ENCODE measurements at places on chromosomes 12 and 14.

- no peaks in the 10 kb centered on the region for H3K36me3 ChIP-seq
- H3K27ac ChIP-seq, result no peak overlapping the region
- no peak overlapping the region for H3K4me3 ChIP-seq
These were observed 77.1 kb downstream of the KCNMB4 start for GRCh38 chr12:70443062-70443673.

- no peaks in the 10 kb centered on the region for H3K36me3 ChIP-seq
- no peaks in the 10 kb centered on the region for H3K27me3 ChIP-seq
- no peaks in the 10 kb centered on the region for H3K4me1 ChIP-seq
- DNase-seq, result no peak
These were observed 1058.4 kb downstream of the LRFN5 start for GRCh38 chr14:42665083-42665482.

DNA sequence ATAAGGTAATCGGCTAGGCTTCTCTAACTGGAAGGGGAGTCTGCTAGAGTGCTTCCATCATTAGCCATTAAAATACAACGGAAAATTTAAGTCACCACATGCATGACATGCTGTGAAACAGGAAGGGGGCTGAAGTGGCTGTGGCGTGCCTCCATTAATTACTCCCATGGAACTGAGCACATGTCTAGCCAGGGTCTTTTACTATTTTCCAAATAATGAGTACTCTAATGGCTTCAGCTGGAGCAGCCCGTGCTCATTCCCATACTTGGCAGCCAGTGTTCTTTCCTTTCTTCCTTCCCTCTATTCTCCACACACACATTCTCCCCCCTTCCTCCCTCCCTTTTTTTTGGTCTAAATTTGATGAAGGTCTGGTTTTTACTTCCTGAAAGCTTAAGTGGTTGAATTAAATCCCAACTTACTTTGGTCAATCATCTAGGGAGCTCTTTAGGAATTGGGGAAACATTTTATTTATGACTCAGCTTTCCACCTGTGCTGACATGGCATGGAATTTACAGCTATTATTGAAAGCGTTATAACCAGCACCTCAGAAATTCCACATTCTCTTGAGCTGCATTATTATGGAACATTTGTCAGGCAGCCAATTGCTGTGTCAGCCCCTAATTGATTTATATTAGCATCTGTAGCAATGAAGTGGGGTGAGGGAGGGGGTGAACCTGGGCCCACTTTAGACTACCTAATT lies 72.3 kb downstream of the LRIG3 start:
- no peaks in the 10 kb centered on the region for H3K36me3 ChIP-seq
- no peak overlapping the region for H3K27ac ChIP-seq
- H3K4me3 ChIP-seq, result no peak overlapping the region

GRCh38 chr12:70321191-70321590 lies 44.9 kb upstream of the KCNMB4 start:
- H3K36me3 ChIP-seq, result no peaks in the 10 kb centered on the region
- no peak overlapping the region for H3K27ac ChIP-seq
- DNase-seq, result no peak

DNA sequence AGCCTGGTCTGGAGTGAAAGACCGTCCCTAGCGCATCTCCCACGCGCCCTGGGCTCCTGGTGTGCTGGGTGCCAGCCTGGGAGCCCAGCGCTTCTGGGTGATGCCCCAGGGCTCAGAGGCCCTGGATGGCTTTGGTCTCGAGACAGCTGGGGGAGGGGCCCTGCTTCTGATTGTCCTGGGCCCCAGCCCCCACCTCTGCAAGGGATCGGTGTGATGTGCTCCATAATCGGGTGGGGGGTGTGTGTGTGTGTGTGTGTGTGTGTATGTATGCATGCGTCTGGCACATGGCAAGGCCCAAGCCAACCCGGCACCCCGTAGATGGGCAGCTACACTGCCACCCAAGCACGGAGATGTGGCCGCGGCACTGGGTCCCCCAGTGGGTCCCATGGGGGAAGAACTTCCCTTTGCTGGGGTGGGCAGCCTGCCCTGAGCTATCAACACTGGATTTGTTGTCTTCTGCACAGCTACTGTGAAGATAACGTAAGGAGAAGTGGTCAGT lies 3.1 kb downstream of the ZBTB42 start:
- no peaks in the 10 kb centered on the region for H3K36me3 ChIP-seq
- no peak overlapping the region for H3K4me3 ChIP-seq
- H3K27me3 ChIP-seq, result no peaks in the 10 kb centered on the region
- peaks cover 6% of the 10 kb centered on the region for H3K4me1 ChIP-seq
- H3K27ac ChIP-seq, result no peak overlapping the region

DNA sequence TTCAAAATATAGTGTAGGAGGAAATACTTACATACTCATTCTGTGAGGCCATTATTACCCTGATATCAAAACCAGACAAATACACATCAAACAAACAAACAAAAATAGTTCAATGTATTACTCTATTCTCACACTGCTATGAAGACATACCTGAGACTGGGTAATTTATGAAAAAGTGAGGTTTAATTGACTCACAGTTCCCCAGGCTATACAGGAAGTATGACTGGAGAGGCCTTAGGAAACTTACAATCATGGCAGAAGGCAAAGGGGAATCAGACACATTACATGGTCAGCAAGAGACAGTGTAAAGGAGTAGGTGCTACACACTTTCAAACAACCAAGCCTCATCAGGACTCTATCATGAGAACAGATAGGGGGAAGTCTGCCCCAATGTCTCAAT lies 1023.2 kb downstream of the TMTC2 start:
- no peak for DNase-seq
- no peaks in the 10 kb centered on the region for H3K4me1 ChIP-seq
- H3K27ac ChIP-seq, result no peak overlapping the region
- H3K36me3 ChIP-seq, result no peaks in the 10 kb centered on the region
- no peaks in the 10 kb centered on the region for H3K27me3 ChIP-seq

- H3K4me3 ChIP-seq, result no peak overlapping the region
- H3K27me3 ChIP-seq, result no peaks in the 10 kb centered on the region
- H3K4me1 ChIP-seq, result no peaks in the 10 kb centered on the region
- no peak overlapping the region for H3K27ac ChIP-seq
These were observed 354.4 kb upstream of the FLRT2 start for GRCh38 chr14:85175556-85175955.

GRCh38 chr12:79098530-79098929 lies 234.0 kb downstream of the SYT1 start:
- no peaks in the 10 kb centered on the region for H3K4me1 ChIP-seq
- H3K4me3 ChIP-seq, result no peak overlapping the region
- no peaks in the 10 kb centered on the region for H3K27me3 ChIP-seq
- no peak for DNase-seq

- no peak overlapping the region for H3K4me3 ChIP-seq
- DNase-seq, result no peak
- H3K4me1 ChIP-seq, result no peaks in the 10 kb centered on the region
- H3K27me3 ChIP-seq, result no peaks in the 10 kb centered on the region
- no peaks in the 10 kb centered on the region for H3K36me3 ChIP-seq
These were observed 98.0 kb downstream of the KCNH5 start for GRCh38 chr14:62947301-62947700.

DNA sequence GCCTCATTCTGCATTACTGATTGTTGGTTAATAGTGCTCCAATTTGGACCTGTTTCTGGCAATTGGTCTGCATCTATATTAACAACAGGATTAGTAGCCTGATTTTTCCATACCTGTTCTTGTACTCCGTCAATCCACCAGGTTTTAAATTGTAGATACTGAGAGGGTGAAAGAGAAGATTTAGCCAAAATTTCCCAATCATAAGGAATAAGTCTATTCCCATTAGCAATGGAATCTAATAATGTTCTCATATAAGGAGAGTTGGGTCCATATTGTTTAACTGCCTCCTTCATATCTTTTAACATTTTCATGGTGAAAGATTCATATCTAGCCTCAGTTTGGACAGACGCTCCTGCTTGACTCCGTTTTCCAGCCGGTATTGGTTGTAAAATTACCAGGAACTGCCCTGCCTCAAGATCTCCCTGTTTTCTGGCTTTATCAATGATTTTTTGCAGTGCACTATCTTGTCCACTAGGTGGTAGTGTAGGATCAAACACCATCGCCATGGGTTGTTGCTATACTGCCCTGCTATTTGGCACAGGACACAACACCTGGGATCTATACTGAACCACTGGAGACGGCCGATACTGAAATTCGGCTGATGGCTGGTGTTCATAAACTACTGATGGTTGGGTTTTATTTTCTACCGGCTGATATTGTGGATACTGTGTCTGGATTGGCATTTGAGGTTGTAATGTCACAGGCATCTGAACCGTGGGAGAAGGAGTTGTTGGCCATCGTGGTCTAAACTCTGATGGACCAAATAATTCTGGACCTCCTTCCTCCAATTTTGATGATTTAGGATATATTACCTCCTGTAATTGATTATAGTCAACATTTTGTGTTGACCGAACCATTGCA lies 25.2 kb downstream of the DHRS4L2 start:
- no peak for DNase-seq
- no peaks in the 10 kb centered on the region for H3K27me3 ChIP-seq
- H3K27ac ChIP-seq, result no peak overlapping the region
- H3K36me3 ChIP-seq, result no peaks in the 10 kb centered on the region
- H3K4me3 ChIP-seq, result no peak overlapping the region

GRCh38 chr12:105100998-105101397 lies 6.5 kb upstream of the WASHC4 start:
- H3K4me3 ChIP-seq, result no peak overlapping the region
- no peak for DNase-seq
- H3K27ac ChIP-seq, result no peak overlapping the region
- no peaks in the 10 kb centered on the region for H3K4me1 ChIP-seq

- peaks cover 5% of the 10 kb centered on the region for H3K4me1 ChIP-seq
- H3K4me3 ChIP-seq, result peak within 1 kb of the TSS; percentile 80
- peak within 1 kb of the TSS; percentile 86 for H3K27ac ChIP-seq
These were observed at the start of the genes FOXA1 and TTC6 for GRCh38 chr14:37594971-37595808. Gene FOXA1, minus strand, starts transcription at chr14:37595249. Its CDS starts 277 bp downstream, at chr14:37594972. Gene TTC6, plus strand, starts transcription at chr14:37595629. Its CDS starts 26,436 bp downstream, at chr14:37622065.

GRCh38 chr14:76870166-76870565 lies 44.0 kb downstream of the LRRC74A start:
- no peaks in the 10 kb centered on the region for H3K27me3 ChIP-seq
- no peak overlapping the region for H3K4me3 ChIP-seq
- H3K36me3 ChIP-seq, result no peaks in the 10 kb centered on the region
- no peak overlapping the region for H3K27ac ChIP-seq
- no peaks in the 10 kb centered on the region for H3K4me1 ChIP-seq

GRCh38 chr12:42255866-42256261 lies 17.8 kb upstream of the YAF2 start:
- no peak for DNase-seq
- no peaks in the 10 kb centered on the region for H3K36me3 ChIP-seq
- H3K27ac ChIP-seq, result no peak overlapping the region
- no peak overlapping the region for H3K4me3 ChIP-seq
- no peaks in the 10 kb centered on the region for H3K4me1 ChIP-seq

GRCh38 chr12:63996556-63996955 lies 152.1 kb downstream of the SRGAP1 start:
- no peaks in the 10 kb centered on the region for H3K36me3 ChIP-seq
- H3K27ac ChIP-seq, result no peak overlapping the region
- no peaks in the 10 kb centered on the region for H3K27me3 ChIP-seq
- H3K4me1 ChIP-seq, result no peaks in the 10 kb centered on the region

DNA sequence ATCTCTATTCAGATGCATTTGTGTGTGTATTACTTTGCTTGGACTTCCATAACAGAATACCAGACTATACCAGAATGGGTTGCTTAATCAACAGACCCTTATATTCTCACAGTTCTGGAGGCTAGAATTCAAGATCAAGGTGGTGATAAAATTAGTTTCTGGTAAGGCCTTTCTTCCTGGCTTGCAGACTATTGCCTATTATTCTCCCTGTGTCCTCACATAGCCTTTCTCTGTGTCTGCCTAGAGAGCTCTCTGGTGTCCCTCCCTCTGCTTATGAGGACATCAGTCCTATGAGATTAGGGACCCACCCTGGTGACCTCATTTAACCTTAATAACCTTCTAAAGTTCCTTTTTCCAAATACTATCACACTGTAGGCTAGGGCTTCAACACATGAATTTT lies 106.0 kb downstream of the FAR2 start:
- H3K4me3 ChIP-seq, result no peak overlapping the region
- H3K27ac ChIP-seq, result no peak overlapping the region
- no peaks in the 10 kb centered on the region for H3K36me3 ChIP-seq
- H3K4me1 ChIP-seq, result no peaks in the 10 kb centered on the region

- H3K27ac ChIP-seq, result no peak overlapping the region
- no peaks in the 10 kb centered on the region for H3K4me1 ChIP-seq
- H3K27me3 ChIP-seq, result no peaks in the 10 kb centered on the region
- no peak for DNase-seq
These were observed 92.7 kb downstream of the B4GALNT3 start for GRCh38 chr12:552466-552865.

GRCh38 chr12:114697243-114697716 lies 13.3 kb upstream of the TBX3 start:
- peak overlapping the region; percentile 71 for H3K4me3 ChIP-seq
- DNase-seq, result no peak
- H3K4me1 ChIP-seq, result no peaks in the 10 kb centered on the region
- H3K27ac ChIP-seq, result no peak overlapping the region

DNA sequence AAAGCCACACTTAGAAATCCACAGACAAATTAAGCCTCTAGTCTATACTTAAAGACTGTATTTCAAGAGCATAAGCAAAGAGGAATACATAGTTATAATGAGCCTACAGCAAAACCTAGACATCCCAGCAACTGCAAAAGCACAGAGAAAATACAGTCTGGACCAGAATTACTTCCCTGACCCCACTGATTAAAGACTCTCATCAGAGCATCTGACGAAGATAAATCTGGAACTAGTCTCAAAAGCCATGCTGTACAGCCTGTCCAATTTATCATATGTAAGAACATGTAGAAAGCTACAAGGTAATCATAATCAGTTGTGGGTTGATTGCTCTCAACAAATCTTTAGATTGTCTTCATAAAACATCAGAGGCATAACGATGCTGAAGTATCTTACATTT lies 285.1 kb upstream of the CAND1 start:
- H3K4me1 ChIP-seq, result no peaks in the 10 kb centered on the region
- H3K27ac ChIP-seq, result no peak overlapping the region
- H3K4me3 ChIP-seq, result no peak overlapping the region
- DNase-seq, result no peak

- no peaks in the 10 kb centered on the region for H3K27me3 ChIP-seq
- H3K4me1 ChIP-seq, result no peaks in the 10 kb centered on the region
- DNase-seq, result peak; percentile 5
- no peaks in the 10 kb centered on the region for H3K36me3 ChIP-seq
- no peak overlapping the region for H3K27ac ChIP-seq
These were observed 79.4 kb upstream of the BCL11B start for GRCh38 chr14:99351166-99352007.

- DNase-seq, result no peak
- no peak overlapping the region for H3K27ac ChIP-seq
- H3K36me3 ChIP-seq, result no peaks in the 10 kb centered on the region
- no peak overlapping the region for H3K4me3 ChIP-seq
These were observed 1.3 kb upstream of the CACNA2D4 start for GRCh38 chr12:1919763-1920162.

DNA sequence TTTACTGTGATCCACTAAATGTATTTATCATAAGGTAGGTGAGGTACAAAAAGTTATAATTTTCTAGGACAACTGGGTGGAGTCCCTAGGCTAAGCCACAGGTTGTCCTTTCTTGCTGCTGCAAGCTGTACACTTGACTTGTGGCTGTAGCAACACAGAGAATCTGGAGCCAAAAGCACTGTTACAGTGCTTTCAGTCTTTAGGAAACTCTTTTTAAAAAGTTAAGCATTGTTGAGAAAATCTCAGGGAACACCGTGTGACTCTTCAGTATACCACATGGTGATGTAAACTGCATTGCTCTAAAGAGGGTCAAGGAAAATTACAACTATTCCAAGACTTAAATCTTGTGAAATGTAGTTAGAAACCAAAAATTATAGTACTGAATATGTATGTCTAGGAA lies 11.4 kb downstream of the SLC15A5 start:
- H3K27ac ChIP-seq, result no peak overlapping the region
- no peak for DNase-seq
- H3K27me3 ChIP-seq, result no peaks in the 10 kb centered on the region
- H3K4me1 ChIP-seq, result no peaks in the 10 kb centered on the region
- no peaks in the 10 kb centered on the region for H3K36me3 ChIP-seq

GRCh38 chr12:47652521-47653234 lies 53.2 kb downstream of the RPAP3 start:
- H3K27me3 ChIP-seq, result no peaks in the 10 kb centered on the region
- no peaks in the 10 kb centered on the region for H3K4me1 ChIP-seq

Measured in breast epithelium (tissue), 4 donors.